ENCODE measurements at places on chromosomes 13 and 19.

DNA sequence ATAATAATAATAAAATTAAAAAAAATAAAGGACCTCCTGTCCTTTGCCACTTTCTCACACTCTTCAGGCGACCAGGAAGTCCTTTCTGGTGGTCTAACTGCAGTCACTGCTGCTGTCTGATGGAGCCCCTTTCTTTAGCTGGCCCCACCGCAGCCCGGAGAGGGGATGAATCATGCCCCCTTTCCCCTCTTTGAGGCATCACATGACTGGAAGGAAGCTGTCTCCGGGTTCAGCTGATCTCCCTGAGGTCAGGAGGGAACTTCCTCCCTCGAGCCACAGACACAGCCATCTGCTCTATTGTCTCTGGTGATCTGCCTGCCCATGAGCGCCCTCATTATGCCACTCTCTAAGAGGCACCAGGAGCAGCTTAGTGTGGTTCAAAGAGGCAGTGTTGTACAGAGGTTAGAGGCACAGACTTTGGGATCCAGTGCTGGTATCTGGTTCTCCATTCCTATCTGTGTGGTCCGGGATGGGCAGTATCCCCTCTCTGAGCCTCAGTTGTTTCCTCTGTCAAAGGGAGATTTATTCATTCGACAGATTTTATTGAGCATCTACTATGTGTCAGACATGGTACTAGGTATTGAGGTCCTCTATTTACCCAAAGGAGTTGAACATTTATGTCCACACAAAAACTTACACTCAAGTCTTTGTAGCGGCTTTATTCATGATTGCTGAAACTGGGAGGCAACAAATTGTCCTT lies 30.0 kb downstream of the VAV1 start:
- peak; percentile 72 for DNase-seq

GRCh38 chr19:17075864-17076542 lies 426 bp downstream of the MYO9B start:
- DNase-seq = peak; percentile 42

- no peak for DNase-seq
Observed at GRCh38 chr13:26949701-26950502, 189.3 kb upstream of the GPR12 start.

DNA sequence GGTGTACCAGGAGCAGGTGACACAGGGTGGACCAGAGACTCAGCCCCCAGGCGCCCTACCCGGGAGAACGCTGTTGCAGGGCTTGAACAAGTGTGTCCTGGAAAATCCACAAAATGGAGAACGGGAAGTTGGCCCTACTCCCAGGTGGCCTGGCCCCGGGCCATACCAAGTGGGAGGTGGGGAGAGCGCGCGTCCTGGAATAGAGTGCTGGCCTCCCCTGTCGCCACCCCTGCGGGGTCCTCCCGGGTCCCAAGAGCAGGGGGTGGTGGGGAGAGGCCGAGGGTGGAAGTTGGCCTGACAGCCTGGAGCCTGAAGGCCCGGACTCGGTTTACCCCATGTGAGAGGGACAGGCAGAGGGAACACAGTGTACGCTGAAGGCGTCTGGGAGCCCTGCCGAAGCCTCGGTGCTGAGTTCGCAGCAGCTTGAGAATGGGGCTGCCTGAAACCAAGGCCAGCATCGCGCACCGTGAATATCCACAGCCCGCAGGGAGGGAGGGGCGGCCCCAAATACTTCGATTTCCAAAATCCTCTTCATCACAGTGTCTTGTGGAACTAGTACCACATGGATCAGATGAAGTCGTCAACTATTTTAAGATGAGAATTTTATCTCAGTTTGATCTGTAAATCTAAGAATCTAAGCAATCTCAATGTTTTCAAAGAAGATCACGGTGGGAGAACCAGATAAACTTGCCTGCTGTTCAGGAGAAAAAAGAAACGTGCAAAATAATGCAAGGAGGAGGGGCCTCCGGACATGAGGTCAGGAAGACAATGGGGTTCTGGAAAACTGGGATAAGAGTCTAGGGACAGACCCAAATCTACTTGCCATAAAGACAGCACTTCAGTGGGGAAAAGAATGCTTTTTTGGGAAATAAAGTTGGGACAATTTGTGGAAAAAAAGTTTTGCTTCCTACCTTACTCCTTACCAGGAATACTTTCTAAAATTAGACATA lies 10.4 kb upstream of the KLF16 start:
- DNase-seq = no peak

- DNase-seq = no peak
Observed at GRCh38 chr19:4134351-4134750, 10.4 kb upstream of the MAP2K2 start.

GRCh38 chr13:73984949-73985691 lies 149.1 kb downstream of the KLF12 start:
- no peak for DNase-seq

DNA sequence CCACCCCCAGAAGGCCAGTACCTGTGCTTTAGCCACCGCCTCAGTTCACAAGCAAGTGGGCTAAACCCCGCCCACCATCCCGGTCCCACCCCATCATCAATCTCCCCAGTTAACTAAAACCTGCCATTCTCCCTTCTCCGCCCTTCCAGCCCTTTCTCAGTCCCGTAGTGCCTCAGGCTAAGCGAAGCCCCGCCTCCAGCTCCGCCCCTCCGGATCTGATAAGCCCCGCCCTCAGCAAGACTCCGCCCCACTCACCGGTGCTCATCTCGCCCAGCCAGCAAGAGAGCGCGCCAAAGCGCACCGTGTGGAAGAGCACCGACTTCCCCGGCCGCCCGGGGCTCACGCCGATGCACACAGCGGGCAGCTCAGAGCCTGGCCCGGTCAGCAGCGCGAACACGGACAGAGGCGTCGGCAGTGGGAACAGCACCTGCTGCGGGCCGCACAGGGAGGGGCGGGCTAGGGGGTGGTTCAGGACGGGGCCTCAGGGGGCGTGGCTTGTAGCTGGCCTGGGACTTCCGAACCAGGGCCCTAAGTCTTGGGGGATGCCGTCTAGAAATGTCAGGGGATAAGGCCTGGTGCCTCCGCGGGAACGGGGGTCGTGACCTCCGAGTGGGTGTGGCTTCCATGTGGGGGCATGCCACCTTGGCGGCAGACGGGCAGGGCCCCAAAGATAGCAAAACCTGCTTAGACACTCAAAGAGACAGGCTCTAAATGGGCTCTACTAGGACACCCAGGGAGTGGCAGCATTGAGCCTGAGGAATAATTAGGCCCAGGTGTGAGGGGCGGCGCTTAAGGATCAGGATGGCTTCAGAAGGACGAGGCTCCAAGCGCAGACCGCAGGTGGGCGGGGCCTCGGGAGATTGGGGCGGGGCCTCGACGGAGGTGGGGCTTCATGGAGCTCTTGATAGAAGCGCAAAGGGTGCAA lies 21.4 kb downstream of the MAP4K1 start:
- peak; percentile 65 for DNase-seq
